ENCODE measurements at places on chromosomes 7 and 10.

GRCh38 chr10:97023401-97024167 is 162.2 kb downstream of the SLIT1 start:
- DNase-seq, result no peak

DNA sequence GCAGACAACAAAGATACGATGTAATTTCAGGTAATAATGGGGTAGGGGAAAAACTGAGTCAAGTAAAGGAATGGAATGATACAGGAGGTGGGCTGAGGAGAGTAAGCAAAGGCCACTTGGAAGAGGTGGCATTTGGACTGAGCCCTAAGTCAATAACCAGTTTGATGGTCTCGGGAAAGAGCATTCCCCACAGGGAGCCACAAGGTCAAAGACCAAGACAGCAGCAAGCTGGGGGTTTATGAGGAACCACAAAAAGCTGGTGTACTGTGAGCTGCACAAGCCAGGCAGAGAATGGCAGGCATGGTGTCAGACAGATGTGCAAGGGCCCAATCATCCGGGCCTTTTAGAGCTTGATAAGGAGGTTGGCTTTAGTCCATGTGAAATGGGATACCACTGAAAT is 98.7 kb downstream of the NOC3L start:
- DNase-seq, result no peak

DNA sequence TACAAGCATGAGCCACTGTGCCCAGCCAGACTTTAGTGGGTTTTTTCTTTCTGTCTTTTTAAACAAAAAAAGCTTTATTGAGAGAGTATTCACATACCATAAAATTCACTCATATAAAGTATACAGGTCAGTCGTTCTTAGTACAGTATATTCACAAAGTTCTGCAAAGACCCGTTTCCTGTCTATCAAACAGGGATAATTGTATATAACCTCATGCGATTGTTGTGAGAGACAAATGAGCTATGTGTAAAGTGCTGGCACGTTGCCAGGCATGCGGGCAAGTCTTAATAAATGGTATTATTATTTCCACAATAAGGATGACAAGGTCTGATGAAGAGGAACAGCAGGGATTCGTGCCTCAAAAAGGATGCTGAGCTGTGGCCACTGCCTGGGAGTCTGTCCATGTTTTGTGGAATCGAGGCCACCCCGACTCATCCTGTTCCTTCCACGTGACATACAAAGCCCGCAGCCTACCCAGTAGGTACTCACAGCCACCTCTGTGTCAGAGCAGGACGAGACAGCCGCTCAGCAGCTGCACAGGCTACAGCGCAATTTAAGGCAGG is 51.6 kb downstream of the SMKR1 start:
- peak; percentile 13 for DNase-seq

GRCh38 chr10:896982-897381 is 34.5 kb downstream of the LARP4B start:
- no peak for DNase-seq

GRCh38 chr7:139066315-139066714 is 30.5 kb upstream of the ZC3HAV1L start:
- DNase-seq, result no peak

GRCh38 chr7:134690614-134691504 is 44.2 kb downstream of the BPGM start:
- no peak for DNase-seq

DNA sequence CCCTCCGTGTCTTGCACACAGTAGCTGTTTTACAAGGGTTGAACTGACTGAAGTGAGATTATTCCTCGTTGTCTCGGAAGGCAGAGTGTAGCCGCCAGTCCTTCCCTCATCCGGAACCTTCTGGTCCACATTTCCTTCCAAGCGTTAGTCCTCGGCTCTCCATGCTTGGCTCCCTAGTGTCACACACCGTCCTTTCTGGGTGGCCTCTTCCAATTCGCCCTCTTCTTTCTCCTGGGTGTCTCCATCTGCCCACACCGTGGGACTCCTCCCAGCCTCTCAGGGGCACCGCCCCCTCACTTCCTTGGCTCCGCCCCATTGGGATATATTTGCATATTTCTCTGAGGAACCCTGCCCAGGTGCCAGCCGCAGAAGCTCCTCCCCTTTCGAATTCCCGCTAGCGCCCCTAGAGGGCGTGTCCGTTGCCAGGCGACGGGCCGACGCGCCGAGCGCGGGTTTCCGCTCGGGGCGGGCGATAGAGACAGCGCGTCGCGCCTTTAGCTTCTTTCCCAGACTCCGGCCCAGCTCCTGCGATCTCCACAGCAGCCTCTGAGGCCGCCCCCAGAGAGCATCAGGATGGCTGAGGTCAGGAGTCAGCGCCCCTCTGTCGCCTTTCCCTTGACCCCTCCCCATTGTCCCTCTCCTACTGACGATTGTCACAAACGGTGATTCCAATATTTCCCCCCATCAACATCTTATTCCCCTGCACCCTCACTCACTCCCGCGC is at the start of gene CFAP58:
Gene CFAP58 (plus strand): TSS at position 509 of the 724 bp plus-strand sequence. CDS start 65 bp downstream, at position 574.
- DNase-seq, result peak; percentile 99

- no peak for DNase-seq
Measured at GRCh38 chr10:26368463-26368862, 69.7 kb upstream of the APBB1IP start.

DNA sequence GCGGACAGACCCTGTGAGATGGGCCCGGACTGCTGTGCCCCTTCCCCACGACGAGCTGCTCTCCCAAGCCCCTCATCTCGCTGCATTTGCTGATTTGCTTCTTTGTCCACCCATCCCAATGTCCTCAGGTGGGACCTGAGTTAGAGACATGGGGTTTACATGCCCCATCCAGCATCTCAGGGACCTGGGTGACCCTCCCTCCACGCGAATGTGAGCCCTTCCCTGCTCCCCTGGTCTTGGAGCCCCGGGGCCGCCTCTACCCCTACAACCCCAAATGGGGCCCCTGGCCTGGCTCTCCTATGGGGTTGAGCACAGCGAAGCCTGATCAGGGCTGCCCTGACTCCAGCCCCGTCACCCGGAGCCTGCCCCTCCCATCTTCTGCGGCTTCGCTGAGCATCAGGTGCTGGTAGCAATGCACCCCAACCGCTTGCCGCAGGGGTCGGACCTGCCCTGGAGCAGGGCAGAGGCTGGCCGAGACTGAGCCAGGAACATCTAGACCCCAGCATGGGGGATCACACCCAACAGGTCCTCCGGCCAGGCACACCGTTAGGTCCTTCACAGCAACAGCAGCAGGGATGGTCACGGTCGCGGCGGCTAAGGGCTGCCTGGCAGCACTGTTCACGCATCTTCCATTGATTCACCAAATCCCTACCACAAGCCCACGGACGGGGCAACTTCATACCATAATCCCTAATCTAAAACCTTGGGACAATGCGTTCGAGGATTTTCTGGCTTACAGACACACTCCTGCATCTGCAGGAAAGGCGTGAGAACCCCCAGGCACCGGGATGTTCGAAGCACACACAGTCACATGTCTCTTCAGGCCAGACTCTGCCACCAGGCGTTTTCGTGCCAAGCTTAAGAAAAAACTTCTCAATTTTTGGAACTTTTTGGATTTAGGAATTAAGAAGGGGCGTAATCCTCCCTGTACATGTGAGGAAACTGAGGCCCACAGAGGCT is 15.5 kb downstream of the WDR86 start:
- DNase-seq, result no peak

- DNase-seq, result no peak
Measured at GRCh38 chr10:24240041-24240751, 31.3 kb downstream of the KIAA1217 start.

- no peak for DNase-seq
Measured at GRCh38 chr7:34973400-34973760, 63.9 kb downstream of the DPY19L1 start.

DNA sequence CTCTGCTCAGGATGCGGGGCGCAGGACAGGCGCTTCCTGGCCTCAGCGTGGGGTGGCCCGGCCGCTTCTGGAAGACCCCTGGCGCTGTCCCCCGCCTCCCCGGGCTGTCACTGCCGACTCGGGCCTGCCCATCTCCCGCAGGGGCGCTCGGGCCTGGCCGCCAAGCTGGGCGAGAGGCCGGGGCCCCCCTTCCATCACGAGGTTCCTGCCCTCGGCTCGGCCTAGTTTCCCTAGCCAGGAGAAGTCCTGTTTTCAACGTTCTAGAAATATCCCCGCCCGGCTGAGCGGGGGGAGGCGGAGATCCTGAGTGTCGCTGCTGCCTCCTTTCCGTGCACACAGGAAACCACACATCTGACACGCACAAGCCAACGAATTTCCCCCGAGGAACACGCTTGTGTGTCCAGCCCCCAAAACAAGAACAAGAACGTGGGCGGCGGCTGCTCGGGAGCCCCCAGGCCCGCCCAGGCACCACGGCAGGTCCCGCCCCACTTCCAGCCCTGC is 33.7 kb downstream of the AP5Z1 start:
- no peak for DNase-seq

- peak; percentile 98 for DNase-seq
Measured at GRCh38 chr7:101099969-101100781, 14.9 kb downstream of the TRIM56 start.

DNA sequence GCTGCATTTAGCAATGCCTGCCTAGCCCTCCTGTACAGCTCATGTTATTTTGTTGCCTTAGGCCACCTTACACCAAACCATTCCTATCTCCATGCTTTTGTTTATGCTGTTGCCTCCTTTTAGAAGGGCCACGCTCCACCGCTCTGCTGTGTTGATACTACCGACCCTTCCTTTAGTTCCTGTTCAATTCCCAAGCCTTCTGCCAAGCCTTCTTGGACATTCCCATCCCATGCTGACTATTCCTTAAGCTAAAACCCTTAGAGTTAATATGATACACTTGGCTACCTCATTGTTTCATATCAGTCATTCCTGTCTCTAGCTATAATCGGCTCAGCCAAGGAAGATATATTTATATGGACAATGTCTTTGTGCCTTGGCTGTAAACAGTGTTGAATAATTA is 705.5 kb downstream of the LRMDA start:
- DNase-seq, result no peak
